Kidney tubule cell (primary cell): ENCODE measurements at places on chromosomes 12 and 14.

DNA sequence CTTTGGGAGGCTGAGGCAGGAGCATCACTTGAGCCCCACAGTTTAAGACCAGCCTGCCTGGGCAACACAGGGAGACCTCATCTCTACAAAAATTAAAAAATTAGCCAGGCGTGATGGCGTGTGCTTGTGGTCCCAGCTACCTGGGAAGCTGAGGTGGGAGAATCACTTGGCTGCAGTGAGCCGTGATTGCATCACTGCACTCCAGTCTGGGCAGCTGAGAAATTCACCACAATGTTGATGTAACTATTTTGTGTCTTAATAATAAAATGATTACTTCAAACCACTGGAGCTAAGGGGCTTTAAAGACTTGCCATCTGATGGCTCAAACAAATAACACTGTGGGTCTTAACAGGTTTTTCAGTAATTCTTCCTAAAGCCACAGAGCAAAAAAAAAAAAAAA, 10.8 kb downstream of the ERH start:
- peak; percentile 51 for DNase-seq

GRCh38 chr12:122517877-122518276, 8.9 kb downstream of the RSRC2 start:
- DNase-seq: peak; percentile 90

DNA sequence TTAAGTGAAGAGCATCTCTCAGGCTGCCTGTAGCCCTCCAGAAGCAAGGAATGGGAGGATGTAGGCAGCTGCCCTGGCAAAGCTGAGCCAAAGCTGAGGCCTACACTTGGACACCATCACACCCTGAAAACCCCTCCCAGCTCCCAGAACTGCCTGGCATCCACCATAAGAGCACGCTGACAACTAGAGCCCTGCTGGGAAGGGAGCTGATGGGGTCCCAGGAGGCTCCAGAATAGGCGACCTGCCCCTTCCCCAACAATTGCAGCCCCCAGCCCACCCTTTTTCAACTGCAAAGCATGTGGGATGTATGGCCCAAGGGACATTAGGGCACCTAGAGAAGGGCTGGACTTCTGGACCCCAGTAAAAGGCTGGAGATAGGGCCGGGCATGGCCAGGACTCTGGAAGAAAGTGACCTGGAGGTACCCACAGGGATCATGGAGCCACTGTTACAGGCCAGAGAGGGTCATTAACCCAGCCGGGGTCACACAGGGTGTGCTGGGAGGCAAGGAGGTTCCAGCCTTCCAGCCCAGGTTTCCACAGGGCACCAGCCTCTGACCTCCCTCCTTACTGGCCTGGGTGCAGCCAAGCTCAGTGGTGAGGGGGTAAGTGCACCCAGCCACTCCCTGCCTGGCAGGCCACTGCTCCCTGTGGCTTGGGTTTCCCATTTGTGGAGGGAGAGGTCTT, 27.8 kb downstream of the FAM222A start:
- no peak for DNase-seq

DNA sequence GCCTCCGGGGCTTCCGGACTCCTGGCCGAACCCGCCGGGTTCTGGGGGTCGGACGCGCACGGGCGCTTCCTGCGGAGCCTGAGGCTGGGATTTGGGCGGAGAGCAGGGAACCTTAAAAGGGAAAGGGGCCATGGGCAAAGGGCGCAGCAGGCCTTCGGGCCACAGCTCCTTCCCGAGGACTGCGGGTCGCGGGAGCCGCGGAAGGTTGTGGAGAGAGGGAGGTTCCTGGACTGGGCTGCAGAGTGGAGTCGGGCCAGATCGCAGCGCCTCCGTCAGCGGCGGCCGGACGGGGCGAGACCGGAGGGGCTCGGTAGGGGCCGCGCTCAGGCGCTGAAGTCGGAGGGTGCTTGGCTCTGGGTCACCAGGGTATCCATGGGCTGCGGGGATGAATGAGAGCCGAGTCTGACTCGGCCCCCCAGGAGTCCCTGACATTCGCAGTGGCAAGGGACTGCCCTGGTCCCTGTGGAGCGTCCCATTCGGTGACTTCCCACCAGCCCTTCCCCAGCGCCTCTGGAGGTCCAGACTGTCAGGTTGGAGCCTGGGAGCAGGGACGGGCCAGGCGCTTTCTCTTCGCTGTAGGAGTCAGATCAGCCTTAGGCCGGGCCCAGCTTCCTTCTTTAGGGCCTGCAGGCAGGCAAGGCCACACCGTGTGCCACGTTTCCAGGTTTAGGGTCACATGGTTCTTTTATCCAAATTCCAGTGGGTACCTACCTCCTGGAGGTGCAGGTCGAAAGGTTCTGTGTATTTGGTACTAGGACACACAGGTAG, 938 bp upstream of the SLC25A29 start:
- peak; percentile 39 for DNase-seq

- DNase-seq: no peak
These were observed 685 bp downstream of the GRIN2B start for GRCh38 chr12:13980538-13981295.

DNA sequence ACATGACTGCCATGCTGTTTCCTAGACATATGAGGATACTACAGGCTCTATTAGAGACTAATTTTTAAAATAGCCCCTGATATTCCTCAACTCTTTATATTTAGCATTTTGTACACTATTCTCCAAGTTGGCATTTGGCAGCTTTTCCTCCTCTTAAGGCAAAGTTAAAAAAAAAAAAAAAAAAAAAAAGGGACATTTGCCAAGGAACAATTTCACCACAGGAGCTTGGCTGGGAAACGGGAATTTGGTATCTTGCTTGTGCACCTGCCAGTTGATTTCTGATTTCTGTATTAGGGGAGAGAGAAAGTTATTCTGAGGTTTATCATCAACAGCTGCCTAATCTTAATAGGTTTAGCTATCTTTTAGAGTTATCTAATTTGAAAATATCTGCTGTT, 87.2 kb downstream of the CAND1 start:
- no peak for DNase-seq

DNA sequence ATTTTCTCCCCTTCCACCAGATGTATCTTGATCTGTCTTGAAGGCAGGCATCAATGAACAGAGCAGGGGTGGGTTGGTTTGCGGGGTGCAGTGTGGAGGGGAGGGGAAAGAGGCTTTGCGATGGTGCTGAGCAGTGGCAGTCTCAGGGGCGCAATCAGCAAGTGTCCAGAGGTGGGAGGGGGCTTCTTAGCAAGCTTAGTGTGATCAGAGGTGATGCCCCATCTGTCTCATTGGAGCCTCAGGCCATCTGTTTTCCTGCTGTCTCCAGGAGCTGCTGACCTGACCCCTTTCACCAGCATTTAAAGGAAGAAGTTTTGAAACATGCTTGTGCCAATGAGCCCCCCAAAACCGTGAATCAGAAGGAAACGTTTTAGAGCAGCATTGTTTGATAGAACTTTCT, 187.7 kb upstream of the LHX5 start:
- no peak for DNase-seq

- DNase-seq: peak; percentile 87
These were observed 144.4 kb downstream of the AKAP6 start for GRCh38 chr14:32473464-32473855.

GRCh38 chr14:101525640-101526527, 35.4 kb upstream of the DIO3 start:
- no peak for DNase-seq

DNA sequence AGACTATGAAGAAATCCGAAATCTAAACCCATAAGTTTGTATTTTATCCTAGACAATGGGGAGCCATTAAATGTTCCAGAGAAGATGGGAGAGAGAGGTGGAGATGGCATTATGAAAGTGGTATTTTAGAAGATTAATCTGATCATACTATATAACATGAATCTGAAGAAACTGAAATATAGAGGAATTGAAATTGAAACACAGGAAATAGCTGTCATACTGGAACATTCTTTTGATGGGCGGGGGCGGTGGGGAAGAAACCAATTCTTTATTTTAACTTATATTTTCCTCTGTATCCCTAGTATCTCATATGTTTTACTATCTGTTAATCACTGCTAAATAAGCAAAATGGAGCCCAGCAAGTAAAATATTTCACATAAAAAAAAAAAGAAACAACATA, 27.0 kb upstream of the FOXN3 start:
- no peak for DNase-seq

GRCh38 chr12:87127272-87127671, 871.1 kb upstream of the MGAT4C start:
- DNase-seq: no peak

DNA sequence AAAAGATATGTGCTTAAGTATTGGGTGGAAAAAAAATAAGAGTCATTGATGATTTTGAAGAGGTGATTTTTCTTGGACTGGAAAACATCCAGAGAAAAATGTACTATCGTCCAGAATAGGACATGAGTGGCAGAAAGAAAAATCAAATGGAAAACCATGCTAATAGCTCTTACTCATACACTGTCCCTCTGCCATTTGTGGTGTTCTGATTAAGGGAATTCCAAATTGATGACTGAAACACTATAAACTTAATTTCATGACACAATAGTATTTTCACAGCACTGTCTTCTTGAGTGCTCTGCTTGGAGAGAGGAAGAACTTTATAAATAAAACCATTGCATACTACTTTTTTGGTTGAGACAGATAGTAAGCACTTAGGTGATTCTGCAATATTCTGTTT, 72.4 kb downstream of the USP15 start:
- DNase-seq: peak; percentile 32

GRCh38 chr14:96683562-96684289, 113.5 kb upstream of the VRK1 start:
- peak; percentile 11 for DNase-seq

DNA sequence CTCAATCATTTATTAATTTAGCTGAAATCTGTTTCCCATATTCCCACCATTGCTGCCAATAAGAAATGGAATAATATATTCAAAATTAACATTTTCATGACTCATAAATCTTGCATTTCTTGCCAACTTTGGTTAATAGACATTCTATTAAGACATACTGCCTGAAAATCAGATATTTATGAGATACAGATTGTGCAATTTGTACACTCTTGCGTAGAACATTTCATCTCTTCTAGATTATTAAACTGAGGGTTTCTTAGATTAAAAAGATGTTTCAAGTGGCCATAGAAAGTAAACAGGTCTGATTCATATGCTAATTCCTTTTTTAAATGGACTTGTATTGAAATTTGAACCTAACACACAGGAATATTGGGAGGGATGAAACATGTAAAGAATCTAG, 9.1 kb downstream of the LTA4H start:
- DNase-seq: no peak

DNA sequence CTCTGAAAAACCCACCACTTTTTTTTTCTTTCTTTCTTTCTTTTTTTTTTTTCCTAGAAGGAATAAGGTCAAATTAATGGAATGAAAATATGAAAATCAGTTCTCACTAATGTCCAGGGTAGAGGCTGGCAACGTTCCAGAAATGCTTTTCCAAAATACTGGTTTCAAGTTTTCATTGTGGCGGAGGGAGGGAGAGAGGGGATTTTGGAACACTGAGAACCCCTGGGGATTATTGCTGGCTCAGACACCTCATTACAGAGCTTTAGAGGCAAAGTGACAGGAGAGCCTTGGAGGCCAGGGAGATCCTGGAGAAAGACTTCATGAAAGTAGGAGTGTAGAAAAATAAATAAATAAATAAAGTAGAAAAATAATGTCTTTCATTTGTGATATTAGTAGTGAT, 45.4 kb downstream of the ALX1 start:
- DNase-seq: no peak

DNA sequence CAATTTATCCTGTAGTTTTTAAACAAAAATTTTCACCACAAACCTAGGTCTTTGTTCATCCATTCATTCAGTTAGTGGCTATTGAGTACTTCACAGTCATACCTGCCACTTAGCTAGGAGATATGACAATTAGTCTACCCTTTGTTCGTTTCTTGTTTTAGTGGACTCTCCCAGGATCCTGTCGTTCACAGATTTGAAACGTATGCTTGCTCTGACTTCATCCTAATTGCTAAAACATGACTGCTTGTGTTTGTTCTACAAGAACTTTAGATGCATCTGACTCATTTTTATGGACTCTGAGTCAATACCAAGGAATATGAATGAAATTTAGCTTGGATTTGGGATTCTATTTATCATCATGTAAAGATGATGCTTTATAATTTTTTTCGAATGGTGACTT, 69.5 kb downstream of the TBC1D30 start:
- DNase-seq: peak; percentile 10

- peak; percentile 48 for DNase-seq
These were observed 668 bp downstream of the MRPS35 start for GRCh38 chr12:27711317-27711682.

DNA sequence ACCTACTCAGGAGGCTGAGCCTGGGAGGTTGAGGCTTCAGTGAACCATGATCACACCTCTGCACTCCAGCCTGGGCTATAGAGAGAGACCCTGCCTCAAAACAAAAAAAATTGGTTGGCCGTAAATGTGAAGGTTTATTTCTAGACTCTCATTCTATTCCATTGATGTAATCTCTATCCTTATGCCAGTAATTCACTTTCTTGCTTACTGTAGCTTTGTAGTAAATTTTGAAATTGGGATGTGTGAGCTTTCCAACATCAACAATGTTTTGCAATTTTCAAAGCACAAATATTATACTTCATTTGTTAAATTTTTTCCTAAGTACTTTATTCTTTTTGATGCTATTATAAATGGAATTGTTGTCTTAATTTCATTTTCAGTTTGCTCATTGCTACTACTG, 24.6 kb downstream of the LIN52 start:
- DNase-seq: no peak

- DNase-seq: peak; percentile 88
These were observed 36.7 kb upstream of the RESF1 start for GRCh38 chr12:31922341-31923062.

GRCh38 chr14:93033983-93034670, 81.6 kb downstream of the ITPK1 start:
- no peak for DNase-seq

DNA sequence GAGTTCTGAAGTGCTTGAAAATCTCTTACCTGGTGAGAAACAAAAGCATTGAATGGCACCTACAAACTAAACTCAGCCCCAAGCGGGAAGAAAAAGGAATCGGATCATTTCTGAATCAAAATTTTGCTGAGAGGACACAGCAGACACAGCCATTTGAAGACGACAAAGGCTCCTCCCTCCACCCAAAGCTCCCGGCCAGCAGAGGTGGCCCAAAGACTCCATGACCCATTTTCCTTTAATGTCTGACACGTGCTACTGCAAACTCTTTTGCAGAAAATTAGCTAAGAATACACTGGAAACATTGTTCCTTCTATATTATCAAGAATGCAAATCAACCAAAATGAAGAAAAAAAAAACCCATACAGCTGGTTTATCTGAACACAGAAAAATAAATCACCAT, 85.9 kb upstream of the FOXN3 start:
- no peak for DNase-seq

GRCh38 chr14:102759456-102760187, 17.6 kb upstream of the TRAF3 start:
- DNase-seq: peak; percentile 18

- no peak for DNase-seq
These were observed 1566.9 kb upstream of the TMEM132C start for GRCh38 chr12:126700096-126700495.

- DNase-seq: no peak
These were observed 1178.8 kb downstream of the VRK1 start for GRCh38 chr14:97975962-97976361.

GRCh38 chr14:65065719-65066118, 36.6 kb downstream of the MAX start:
- DNase-seq: no peak

GRCh38 chr14:95713596-95714371, at the start of gene TCL1A:
Gene TCL1A (minus strand): TSS chr14:95714125. CDS start chr14:95714066, 59 bp downstream.
- no peak for DNase-seq

- DNase-seq: no peak
These were observed 49.2 kb downstream of the HSP90AA1 start for GRCh38 chr14:102037686-102038085.
